Bronchial smooth muscle cell (primary cell): ENCODE measurements at places on chromosomes 3 and 15. TPM values are rescaled to one million over a fixed set of nuclear protein-coding genes. Genes with fewer than 3 reads are reported as not detected.

DNAJA4 gene
- total RNA-seq, result 1.2 and 1.4 TPM in 2 replicates

DMXL2 gene
- 14.4 and 20.6 TPM in 2 replicates for total RNA-seq

CALML4 gene
- total RNA-seq, result 1.2 and 2.7 TPM in 2 replicates

LRTM1 gene
- not detected in 2 replicates for total RNA-seq

FAM107A gene
- total RNA-seq, result 0.09 and 0.16 TPM in 2 replicates

HRG gene
- total RNA-seq, result not detected in 2 replicates

ZMYND10 gene
- 1.3 and 1.4 TPM in 2 replicates for total RNA-seq

SYNPR gene
- not detected in 2 replicates for total RNA-seq

ACP3 gene
- 0.26 and 1.4 TPM in 2 replicates for total RNA-seq

WDR93 gene
- 0.09 and 0.16 TPM in 2 replicates for total RNA-seq

POPDC2 gene
- under 0.01 and 0.26 TPM in 2 replicates for total RNA-seq

CXCR6 gene
- not detected in 2 replicates for total RNA-seq

APOD gene
- total RNA-seq, result 1.2 and 1.3 TPM in 2 replicates
